ENCODE measurements at places on chromosomes 7 and 10.

GRCh38 chr7:105000927-105001336, 13.1 kb upstream of the KMT2E start:
- no peak for DNase-seq

DNA sequence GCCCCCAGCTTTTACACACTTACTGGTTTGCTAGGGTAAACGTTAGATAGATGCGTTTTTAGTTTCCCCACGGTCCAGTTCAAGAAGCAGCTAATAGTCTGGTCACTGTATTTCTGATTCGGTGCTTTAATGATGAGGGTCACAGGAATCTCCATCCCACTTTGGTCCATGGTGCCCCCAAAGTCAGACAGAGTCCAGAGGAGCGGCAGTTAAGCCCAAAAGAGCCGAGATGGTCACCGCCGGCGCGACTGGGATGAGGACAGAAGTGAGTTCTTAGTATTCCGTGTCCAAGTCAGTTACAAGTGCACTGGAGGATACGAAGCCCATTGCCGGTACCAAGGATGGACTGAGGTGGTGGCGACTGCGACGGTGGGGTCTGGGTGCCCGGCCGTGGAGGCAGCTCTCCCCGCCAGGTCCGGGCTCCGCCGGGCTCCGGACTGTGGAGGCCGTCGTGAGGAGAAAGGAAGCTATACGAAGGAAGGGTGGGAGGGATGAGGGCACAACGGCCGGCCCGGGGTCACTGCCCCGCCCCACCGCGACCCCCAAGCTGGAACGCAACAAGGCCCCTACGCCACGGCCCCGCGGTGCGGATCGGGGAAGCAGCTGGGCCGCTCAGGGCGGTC, 663 bp downstream of the HERPUD2 start:
- DNase-seq: no peak

GRCh38 chr10:76675561-76675950, 962.1 kb downstream of the KCNMA1 start:
- DNase-seq: no peak

DNA sequence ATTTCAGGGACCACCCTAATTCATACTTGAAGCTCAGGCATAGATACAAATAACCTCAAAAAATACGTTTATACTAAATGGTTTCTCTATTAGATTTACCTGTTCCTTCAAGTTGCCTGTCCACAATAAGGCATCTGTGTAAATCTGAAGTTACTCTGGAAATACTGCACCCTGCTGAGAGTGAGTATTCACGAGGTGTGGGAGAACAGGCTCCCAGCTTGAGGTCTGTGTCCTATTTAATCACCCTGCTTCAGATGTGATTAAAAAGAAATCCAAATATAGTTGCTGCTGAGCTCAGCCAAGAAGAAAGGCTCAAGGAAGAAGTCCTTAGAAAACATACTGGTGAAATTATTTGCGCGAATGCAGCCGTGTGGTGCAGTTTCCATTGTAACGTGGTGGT, 136.8 kb downstream of the KLF6 start:
- DNase-seq: no peak

- DNase-seq: no peak
Measured at GRCh38 chr10:78371136-78371535, 337.5 kb downstream of the RPS24 start.

DNA sequence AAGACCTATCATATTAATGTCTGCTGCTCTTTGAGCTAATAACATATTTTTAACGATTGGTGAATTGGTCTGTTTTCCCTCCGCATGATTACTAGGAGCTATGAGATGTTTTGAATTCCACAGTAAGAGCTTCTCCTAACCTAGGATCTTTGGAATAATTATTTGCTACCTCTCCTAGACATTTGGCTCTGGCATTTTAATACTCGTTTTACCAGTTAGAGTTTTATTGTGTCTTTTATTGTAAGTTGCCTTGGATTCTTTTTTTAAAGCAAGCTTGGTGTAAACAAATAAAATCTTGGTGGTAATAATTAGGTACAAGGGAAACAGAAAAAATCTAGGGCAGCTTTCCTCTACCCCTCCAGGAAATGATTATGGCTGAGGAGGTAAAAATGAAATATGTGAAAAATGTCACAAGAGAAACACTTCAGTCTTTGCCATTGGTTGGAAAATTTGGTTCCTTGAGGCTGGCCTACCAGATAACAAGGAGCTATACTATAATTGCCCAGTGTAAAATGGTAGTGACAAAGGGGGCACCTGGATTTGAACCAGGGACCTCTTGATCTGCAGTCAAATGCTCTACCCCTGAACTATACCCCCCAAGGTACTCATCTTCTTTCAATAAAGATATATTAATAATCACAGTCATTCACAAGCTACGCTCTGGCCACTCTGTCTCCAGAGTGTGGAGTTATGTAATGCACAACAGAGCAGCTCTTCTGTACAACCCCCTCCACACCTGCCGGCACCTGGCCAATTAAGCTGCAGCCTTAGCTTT, 85.4 kb downstream of the ZNF777 start:
- no peak for DNase-seq

GRCh38 chr10:121927318-121927840, 452 bp downstream of the ATE1 start:
- no peak for DNase-seq

DNA sequence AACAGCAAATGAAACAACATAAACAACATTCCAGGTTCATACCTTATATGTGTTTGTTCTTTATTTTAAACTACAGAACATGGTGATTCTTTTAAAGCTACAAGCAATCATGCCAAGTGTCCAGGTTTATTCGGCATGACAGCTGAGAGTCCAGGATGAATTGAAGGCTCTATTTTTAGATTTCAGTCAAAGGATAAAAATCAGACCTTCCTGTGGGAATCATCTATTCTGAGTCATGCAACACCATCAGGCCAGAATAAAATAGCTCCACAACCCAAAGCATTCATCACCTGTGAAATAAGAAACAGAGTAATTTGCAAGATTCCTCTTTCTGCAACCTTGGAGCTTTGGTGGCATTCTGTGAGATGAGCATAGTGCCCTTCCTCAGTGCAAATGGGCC, 292.4 kb upstream of the MYO3A start:
- DNase-seq: no peak

Measured in NCI-H774 (cell line).